AG09309 (cell line): ENCODE measurements at places on chromosomes 3 and 15.

- DNase-seq, result no peak
These were observed 576.7 kb downstream of the DIPK2A start for GRCh38 chr3:144548346-144548745.

DNA sequence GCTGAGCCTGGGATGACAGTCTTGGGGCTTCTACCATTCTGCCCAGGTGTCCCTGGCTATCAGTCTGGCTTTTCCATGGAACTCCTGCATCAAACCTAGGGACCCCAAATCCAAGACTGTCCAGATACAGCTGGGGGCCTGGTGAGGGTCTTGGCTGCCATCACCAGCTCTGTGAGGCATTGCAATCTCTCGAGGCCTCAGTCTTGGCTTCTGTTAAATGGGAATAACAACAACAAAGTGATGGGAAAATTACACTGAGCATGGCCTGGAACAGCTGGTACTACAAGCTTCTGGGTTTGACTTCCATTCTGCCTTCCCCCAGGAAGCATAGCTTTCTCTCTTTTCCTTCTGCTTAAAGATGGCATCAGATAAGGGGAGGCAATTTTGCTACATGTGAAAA is 50.0 kb upstream of the LCTL start:
- no peak for DNase-seq

DNA sequence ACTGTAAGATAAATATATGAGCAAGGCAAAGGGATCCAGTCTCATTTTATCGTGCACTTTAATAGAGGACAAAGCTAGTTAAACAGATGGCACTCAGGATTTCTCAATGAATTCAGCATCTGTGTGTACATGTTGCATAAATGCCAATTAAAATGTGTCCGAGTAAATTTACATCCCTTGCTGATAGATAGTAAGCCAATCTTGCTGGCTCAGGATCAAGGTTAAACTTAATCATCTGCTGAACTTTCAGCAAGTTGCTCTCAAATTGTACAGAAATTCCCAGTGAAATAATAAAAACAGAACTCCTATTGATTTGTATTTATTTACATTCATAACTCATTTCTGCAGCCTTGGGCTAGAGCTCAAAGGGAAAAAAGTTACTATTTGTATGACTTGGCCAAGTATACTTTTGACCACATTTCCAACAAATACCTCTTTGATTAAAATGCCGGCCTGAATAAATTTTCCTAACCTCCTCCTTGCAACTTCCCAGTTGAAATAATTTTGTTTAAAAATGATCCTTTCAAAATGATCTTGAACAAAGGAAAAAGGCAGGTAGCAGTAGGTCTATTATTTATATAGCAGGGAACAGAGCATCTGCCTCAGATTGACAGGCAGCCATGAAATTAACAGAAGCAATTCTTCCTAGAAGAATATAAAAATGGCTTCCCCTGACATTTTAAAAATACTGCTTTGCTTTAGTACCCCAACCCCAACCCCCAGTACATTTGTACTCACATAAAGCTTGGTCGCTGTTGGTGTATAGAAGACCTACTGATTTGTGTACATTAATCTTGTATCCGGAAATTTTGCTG is 1001.9 kb downstream of the ROBO1 start:
- no peak for DNase-seq

GRCh38 chr3:1609416-1609815 is 489.2 kb upstream of the CNTN4 start:
- DNase-seq, result no peak

DNA sequence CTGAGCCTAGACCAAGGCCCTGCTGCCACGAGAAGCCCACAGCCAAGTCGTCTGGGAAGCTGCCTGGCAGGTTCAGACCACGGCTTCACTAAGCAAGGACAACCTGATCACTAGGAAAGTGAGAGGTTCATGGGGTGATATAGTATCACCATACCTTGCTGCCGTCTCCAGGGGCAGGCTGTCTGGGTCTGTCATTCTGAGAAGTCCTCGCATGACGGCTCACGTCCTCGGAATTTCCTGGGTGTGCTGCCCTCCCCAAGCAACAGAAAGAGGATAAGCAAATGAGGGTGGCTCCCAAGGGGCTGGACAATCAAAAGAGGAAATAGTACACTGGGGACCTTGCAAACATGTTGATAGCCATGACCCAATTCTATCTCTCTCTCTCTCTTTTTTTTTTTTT is 207.4 kb upstream of the IGF1R start:
- no peak for DNase-seq

- DNase-seq, result no peak
These were observed 675 bp downstream of the BRPF1 start for GRCh38 chr3:9732080-9732739.

DNA sequence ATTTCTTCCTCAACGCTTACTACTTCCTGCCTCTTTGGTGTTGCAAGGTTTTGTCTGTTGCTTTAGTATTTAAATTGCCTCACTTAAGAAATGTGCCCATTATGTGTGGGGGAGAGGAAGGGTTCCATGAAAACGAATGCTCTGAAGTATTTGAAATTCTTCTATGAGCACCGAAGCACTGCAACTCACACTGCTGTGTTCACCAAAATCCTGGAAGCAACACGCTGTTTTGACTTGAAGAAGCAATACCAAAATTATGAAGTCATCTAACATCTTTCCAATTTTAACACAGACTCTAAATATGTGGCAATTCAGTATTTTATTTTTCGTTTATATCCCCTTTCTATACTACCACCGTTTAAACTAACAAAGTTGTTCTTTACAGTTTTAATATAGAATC is 101.5 kb downstream of the RBMS3 start:
- DNase-seq, result no peak

DNA sequence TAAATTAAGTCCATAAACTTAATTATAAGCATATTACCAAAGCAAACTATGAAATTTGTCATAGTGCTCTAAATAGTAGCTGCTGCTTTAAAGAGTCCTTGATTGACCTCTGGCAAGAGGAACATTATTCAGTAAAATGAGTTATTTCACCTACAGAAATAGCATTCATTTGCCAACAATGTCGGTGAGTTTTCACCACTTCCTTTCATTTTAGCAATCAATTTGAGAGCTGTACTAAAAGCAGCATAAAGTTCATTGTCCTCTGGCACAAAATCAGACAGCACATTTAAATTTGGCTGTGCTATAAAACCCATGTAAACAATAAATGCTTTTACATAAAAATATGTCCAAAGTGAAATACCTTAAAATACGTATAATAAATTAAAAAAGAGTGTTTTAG is 1515.7 kb downstream of the SI start:
- no peak for DNase-seq

- no peak for DNase-seq
These were observed 7.0 kb downstream of the TRAK1 start for GRCh38 chr3:42098171-42098570.

DNA sequence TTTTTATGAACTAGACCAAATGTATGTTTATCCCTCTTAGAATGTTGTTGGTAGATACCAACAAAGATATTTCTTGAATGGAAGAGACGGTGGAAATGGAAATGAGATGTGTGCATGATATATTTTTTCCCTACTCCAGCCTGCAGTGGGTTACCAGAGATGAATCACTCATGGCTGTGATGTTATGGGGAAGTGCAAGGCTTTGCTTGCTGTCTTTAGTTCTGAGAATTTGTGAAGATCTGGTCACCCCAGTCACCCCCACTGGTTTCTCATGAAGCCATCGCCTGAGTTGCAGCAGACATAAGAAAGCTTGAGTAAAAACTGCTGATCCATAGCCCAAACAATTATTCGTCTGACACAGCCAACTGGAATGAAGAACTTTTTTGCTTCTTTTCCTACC is 78.1 kb upstream of the EOMES start:
- no peak for DNase-seq

DNA sequence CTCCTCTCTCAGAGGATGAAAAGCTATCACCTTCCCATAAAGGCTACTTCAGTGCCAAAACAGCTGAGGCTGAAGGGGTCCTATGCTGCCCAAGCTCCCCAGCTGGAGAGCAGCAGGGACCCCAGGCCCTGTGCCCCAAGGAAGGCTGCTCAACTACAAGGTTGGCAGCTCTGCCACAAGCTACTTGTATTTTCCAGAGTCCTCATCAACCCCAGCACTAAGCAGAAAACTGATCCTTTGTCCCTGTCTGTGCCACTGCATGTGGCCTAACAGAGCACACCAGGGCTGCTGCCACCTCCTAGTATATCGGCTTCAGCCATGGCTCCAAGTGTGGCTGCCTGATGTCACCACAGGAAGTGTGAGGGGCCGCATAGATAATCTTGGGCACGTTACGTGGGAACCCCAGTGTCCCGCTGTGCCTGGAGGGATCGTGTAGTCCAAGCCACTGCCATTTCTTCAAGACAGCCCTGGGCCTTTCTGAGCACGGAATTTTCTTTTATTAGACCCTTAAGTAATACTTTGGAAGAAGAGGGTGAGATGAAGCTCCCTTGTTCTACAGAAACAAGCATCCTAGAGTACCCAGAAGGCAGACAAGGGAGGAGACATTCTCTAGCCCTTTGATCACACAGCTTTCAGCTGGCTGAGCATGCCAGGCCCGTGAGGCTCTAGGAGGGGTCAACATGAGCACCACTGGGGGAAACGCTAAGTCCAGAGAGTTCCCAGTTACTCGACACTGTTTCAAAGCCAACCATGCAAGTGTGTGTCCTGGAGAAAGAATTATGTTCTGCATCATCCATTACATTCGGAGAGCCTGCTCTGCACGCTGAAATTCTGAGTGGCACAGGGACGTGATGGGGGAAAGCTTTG is 60.7 kb downstream of the CAPN7 start:
- DNase-seq, result no peak

- no peak for DNase-seq
These were observed 894.7 kb downstream of the OTOL1 start for GRCh38 chr3:162391301-162391700.

GRCh38 chr15:67089217-67090193 is 24.1 kb downstream of the SMAD3 start:
- no peak for DNase-seq

DNA sequence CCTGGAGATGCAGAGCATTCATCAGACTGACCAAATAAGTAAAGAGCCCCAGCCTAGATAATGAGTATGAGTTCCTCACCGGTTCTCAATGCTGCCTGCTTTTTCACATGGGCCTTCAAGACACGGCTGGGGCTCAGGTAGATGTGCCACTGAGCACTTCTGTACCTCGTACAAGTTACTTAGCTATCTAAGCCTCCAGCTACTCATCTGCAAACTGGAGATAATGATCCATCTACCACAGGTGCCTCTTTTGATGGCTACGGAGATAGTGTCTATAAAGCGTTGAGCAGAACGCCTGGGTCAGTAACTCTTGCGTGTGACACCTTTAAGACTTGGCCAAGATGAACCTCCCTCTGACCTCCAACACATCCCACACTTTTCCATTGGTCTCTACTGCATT is 56.3 kb downstream of the CCR4 start:
- no peak for DNase-seq

DNA sequence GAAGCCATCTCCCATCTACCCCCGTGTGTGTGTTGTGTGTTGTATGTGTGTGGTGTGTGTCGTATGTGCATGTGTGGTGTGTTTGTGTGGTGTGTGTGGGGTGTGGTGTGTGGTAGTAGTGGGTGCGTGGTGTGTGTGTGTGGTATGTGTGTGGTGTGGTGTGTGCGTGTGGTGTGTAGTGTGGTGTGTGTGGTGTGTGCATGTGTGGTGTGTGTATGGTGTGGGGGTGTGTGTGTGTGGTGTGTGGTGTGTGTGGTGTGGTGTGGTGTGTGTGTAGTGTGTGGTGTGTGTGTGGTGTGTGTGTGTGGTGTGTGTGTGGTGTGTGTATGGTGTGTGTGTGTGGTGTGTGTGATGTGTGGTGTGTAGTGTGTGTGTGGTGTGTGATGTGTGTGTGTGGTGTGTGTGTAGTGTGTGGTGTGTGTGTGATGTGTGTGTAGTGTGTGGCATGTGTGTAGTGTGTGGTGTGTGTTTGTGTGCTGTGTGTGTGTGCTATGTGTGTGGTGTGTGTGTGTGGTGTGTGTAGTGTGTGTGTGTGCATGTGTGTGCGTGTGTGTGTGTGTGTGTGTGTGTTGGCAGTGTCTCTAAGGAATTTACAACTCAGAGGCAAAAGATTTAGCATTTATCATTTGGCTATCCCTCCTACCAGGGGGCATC is 156.3 kb upstream of the TMEM108 start:
- DNase-seq, result no peak

GRCh38 chr3:33994568-33994967 is 196.1 kb downstream of the PDCD6IP start:
- DNase-seq, result no peak

DNA sequence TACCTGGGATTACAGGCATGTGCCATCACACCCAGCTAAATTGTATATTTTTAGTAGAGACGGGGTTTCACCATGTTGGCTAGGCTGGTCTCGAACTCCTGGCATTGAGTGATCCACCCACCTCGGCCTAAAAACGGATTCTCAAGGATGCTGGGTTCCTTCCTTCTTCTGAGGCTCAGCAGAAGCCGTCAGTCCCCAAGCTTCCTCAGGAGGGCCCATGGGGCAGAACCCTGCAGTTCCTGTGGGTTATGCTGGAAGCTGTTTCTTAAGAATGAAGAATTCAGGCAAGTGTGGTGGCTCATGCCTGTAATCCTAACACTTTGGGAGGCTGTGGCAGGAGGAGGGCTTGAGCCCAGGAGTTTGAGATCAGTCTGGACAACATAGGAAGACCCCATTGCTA is 29.0 kb upstream of the ZNF710 start:
- no peak for DNase-seq

GRCh38 chr3:25818335-25818734 is 28.4 kb downstream of the OXSM start:
- DNase-seq, result no peak
